NAMALWA (cell line): ENCODE measurements at places on chromosomes 1 and 21.

DNA sequence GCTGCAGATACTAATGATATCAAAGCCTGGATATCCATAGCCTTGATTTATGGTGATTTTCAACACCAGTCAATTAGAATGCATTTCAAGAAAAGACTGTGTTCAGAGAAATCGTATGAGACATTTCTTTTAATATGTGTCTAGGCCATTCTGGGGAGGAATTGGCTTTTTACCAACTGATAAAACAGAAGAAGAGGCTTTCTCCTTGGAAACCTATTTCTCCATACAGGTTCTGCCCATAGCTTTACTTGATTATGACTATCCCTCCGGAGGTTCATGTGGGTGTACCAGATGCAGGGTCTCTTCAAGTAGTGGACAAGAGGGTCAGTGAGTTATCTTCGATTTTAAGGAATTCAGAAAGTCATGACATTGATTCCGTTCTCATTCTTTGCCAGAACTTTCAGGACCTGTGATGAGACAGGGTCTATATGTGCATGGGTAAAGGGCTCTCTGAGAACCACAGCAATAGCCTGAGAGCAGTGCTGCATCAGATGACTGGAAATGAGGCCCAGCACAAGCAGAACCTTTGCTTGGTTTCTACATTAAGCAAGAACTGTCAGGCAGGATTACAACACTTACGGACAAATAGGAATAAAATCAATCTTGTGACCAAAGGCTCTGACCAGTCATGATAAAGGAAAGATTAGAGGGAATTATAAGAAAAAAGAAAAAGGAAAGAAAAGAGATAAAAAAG, 263.7 kb upstream of the SGIP1 start:
- no peak for DNase-seq

DNA sequence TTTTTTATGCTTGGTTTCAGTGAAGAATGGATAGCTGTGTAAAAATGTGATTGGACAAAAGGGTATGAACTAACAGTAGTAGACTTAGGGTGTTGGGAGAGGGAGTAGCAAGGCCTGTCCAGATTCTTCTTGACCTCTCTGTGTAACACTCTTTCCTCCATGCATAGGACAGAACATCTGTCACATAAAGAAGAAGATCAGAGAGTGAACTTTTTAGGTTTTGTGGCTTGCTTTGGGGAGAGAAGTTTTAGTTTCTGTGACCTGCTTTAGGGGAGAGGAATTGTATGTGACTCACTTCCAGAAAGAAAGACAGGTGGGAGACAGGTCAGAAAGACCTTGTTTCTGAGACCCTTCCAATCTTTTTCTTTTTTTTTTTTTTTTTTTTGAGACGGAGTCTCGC, 27.3 kb upstream of the LRRC52 start:
- no peak for DNase-seq

GRCh38 chr1:201565024-201565730, 26.2 kb downstream of the NAV1 start:
- no peak for DNase-seq

DNA sequence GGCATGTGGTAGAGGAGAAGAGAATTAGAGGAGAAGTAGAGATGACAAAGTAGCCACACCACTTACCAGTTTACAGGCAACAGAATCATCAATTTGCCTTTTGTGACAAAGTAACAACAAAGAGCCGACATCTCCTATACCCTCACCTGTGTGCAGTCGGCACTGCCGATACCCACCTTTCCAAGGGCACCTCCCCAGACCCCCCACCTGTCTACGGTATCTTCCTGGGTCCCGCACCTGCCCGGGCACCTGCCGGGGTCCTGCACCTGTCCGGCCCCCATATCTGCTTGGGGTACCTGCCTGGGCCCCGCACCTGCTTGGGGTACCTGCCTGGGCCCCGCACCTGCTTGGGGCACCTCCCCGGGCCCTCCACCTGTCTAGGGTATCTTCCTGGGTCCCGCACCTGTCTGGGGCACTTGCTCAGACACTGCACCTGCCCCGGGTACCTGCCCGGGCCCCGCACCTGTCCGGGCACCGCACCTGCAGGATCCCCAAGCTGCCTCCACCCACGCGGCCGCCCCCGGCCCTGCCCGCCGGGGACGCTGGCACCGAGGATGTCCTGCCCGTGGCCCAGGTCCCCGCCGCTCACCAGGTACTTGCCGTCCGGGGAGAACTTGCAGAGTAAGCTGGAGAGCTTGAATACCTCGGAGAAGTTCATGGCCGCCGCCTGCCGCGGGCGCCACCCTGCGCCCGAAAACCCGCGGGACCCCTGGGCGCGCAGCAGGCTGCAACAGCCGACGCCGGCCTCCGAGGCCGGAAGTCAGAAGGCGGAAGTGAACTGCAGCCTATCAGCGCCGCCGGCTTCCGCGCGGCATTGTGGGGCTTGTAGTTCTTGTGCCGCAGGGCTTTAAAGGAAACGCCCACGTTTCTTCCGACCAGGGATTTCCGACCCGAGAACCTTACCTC, at the start of gene WRAP73:
WRAP73 (minus strand) TSS at position 762 of the 906 bp plus-strand sequence; CDS start at position 658, 104 bp downstream.
- DNase-seq, result peak; percentile 99

DNA sequence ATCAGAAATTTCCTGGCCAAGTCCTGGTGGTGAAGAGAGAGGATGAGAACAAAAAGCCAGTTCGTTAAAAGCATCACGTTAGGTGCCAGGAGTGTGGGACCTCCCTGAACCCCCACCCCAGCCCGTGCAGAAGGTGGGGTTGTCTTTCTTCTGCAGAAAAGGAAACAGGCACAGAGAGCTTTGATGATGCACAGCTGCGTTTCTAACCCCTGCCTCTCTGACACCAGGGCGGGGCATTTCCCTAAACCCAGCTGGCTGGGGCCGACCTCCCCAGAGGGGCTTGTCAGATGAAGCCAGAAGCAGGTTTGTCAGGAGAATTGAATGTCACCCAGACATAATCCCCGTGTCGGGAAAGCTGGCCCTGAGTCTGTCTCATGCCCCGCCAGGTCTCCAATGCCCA, 189.3 kb upstream of the EDN2 start:
- DNase-seq, result peak; percentile 73

- DNase-seq, result no peak
Observed at GRCh38 chr21:33840771-33841170, 74.8 kb downstream of the ATP5PO start.

DNA sequence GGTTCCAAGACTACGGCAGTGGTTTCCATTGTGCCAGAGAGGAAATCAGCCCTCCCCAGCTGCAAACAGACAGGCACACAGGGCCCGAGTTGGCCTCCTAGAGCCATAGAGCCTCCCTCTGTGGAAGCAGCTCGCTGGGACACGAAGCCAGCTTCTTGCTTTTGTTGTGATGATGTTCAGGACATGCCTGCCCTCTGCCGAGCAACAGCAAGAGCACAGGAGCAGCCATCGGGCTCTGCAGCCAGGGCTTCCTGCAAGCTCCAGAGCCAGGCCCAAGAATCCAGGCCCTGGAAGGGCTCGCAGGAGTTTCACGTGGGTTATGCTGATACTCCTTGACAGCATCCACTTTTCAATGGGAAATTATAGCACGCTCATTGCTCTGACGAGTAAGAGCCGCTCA, 18.5 kb downstream of the NPHP4 start:
- DNase-seq, result no peak

GRCh38 chr1:202501281-202501680, 152.8 kb downstream of the PPP1R12B start:
- DNase-seq, result peak; percentile 28

DNA sequence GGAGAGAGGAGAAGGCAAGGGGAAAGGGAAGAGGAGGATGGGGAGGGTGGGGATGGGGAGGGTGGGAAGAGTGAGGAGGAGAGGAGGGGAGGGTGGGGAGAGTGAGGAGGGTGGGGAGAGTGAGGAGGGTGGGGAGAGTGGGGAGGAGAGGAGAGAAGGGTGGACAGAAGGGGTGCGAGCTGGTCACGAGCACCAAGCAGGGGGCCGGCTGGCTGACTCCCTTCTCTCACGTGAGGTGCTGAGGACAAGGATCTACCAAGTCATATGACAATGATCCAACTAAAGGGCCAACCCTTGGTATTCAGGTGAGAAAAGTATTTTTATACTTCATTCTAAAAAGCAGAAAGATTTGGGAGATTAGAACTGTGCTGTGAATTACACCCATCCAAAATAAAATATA, 51.8 kb downstream of the COQ8A start:
- DNase-seq, result no peak

- no peak for DNase-seq
Observed at GRCh38 chr1:54976747-54977146, 3.7 kb upstream of the TMEM61 start.

DNA sequence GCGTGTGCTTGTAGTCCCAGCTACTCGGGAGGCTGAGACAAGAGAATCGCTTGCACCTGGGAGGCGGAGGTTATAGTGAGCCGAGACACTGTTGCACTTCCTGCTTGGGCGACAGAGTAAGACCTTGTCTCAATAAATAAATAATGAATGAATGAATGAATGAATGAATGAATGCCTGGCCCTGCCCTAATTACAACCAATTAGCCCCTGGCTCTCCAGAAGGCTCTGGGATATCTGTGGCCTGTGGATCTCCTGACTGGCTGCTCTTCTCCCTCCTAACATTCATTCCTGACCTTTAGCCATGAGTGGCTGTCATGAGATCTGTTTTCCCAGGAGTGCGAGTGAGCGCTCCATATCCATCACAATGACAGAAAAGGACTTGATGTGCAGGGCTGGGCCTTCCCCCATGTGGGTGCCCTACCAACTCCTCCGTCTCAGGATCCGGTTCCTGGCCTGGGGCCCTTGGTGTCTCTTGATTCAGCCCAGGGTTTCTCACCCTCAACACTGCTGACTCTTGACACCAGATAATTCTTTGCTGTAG, 243.6 kb upstream of the TMEM51 start:
- no peak for DNase-seq

GRCh38 chr1:217568200-217568599, 62.7 kb downstream of the GPATCH2 start:
- no peak for DNase-seq

- no peak for DNase-seq
Observed at GRCh38 chr1:56508523-56508983, 70.8 kb downstream of the PLPP3 start.

DNA sequence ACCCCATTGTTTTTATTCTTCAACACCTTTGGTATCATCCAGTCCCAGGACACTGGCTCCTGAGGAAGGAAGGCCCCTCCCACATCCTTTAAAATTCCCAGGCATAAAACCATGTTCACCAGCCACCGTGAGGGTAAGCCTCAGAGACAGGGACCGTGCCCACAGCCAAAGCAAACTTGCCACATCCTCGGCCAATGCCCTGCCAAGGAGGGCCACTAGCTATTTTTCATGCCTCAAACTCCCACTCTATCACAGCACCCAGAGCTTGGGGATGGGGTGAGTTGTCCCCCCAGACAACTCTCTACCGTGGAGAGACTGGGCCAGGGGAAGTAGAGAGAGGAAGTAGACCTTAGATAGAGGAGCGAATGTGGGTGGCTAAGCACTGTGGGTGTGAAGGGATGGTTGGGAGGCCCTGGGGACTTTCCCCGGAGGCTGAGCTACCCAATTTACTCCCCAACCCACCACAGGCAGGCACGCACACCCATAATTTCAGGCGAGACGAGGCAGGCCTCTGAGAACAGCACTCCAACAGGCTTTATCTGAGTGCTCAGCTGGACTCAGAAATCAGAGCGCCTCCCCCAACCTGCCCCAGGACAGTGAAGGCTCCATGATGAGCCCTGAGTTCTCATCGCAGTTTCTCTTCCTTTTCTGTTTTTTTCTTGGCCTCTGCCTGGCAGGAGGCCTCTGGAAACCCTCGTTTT, 15.9 kb upstream of the BTG2 start:
- peak; percentile 98 for DNase-seq

DNA sequence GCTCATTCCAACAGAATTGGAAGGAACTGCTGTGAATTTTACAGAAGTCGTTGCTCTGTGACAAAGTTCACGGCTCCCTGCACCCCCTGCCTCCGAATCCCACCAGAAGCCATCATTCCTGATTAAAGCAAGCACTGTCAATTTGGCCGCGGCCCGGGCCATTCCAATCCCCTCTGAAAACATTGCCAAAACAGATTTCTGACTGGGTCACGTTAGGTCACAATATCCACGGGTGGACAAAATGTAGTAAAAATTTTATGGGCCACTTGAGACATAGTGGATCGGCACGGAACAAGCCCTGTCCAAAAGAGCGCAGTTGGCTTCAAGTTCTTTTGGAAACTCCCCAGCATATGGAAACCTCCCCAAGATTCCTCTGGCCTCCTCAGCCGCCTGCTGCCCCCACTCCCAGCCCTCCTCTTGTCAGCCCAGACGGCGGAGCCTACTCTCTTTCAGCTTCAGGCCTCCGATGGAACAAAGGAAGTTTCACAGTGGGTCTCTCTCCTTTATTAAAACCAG, 67.2 kb upstream of the IFNAR2 start:
- no peak for DNase-seq

DNA sequence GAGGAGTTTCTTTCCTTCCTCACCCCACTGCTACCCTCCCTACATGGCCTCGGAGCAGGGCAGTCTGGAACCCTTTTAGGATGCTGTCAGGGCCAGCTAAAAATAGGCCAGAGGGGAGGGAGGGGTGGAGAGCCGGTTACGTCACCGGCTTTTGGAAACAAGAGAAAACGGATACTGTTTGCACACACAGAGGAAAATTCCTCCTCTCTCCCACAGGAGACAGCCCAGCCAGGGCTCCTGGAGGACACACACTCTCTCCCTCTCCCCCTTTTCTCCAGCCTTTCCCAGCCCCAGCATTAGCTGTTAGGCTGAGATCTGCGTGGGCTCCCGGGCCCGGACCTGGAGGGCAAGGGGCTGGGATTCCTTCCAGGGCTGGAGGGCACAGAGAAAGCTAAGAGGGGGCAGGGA, 20.0 kb upstream of the ALDH4A1 start:
- no peak for DNase-seq

DNA sequence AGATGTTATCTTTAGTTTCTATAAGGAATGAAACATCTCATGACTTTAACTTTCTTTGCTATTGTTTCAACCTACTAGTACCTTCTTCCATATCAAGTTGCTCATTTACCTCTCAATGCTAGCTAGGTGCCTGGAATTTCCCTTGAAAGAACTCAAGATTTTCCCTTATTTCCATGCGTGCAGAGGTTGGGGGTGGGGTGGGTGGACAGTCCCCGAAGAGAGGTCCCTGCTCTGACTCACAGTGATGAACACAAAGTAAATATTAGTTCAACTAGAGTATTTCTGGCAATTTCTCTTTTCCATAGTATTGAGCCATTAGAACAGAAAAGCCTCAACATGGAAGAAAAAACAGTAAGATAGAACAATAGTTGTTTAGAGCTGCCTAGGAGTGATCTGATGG, 239.0 kb upstream of the ZP4 start:
- no peak for DNase-seq

- no peak for DNase-seq
Observed at GRCh38 chr21:43034826-43035225, 40.8 kb downstream of the CBS start.

- DNase-seq, result no peak
Observed at GRCh38 chr1:244614879-244615278, 38.0 kb upstream of the DESI2 start.

DNA sequence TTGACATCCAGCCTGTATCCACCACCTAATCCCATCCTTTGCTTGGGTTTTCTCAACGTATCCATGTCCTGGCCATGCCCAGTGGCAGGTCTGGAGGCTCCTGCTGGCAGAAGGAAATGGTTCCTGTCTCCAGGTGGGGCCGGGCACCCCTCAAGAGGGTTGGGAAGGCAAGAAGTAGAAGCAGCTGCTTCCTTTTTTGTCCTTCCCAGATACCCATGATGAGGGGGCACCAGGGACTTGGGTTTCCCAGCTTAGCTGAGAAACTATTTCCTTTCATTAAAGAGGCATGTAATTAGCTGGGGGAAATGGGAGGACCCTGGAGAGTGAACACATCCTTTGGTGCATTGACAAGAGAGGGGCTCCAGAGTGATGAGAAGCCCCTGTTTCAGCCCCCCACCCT, 21.1 kb upstream of the SLC45A3 start:
- no peak for DNase-seq
